Mesothelial cell of epicardium (in vitro differentiated cells): ENCODE measurements at places on chromosomes 16 and 17.

GRCh38 chr17:38733282-38733981 lies 3.3 kb downstream of the CISD3 start:
- H3K36me3 ChIP-seq, result peaks cover 9% of the 10 kb centered on the region
- no peak for DNase-seq
- no peak overlapping the region for H3K27ac ChIP-seq
- H3K4me3 ChIP-seq, result no peak overlapping the region
- peaks cover 13% of the 10 kb centered on the region for H3K4me1 ChIP-seq

DNA sequence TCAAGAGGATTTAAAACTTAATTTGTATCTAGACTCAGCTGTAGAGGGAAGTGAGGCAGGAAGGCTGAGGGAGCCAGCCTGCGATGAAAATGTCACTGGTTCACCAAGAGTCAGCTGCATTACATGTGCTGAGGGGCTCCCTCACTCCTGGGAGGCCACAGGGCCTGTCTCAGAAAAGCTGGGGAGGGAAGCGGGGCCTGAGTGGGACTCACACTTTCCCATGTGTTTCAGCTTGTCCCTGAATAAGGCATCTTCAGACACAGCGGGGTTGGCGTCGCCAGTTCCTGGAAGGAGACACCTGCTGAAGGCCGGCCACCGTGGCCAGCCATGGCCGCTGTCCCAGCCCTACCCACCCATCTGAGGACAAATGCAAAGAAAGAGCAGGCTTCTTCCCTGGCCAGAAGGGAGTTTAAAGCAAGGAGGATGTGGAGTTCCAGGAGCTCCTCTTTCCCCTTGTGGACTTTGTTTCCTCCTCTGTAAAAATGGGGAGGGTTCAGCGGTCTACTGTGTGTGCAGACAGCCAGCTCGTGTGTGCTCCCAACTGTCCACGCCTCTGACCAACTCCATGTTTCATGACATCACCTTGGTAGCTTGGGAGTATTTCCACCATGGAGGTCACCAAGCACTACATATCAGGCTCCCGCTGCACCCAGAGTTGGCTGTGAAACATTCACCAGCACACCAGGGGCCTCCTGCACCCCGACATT lies 19.2 kb upstream of the MRPS23 start:
- H3K4me3 ChIP-seq, result no peak overlapping the region
- peaks cover 46% of the 10 kb centered on the region for H3K4me1 ChIP-seq
- peak overlapping the region; percentile 5 for H3K27ac ChIP-seq
- DNase-seq, result no peak
- H3K36me3 ChIP-seq, result peaks cover 22% of the 10 kb centered on the region

DNA sequence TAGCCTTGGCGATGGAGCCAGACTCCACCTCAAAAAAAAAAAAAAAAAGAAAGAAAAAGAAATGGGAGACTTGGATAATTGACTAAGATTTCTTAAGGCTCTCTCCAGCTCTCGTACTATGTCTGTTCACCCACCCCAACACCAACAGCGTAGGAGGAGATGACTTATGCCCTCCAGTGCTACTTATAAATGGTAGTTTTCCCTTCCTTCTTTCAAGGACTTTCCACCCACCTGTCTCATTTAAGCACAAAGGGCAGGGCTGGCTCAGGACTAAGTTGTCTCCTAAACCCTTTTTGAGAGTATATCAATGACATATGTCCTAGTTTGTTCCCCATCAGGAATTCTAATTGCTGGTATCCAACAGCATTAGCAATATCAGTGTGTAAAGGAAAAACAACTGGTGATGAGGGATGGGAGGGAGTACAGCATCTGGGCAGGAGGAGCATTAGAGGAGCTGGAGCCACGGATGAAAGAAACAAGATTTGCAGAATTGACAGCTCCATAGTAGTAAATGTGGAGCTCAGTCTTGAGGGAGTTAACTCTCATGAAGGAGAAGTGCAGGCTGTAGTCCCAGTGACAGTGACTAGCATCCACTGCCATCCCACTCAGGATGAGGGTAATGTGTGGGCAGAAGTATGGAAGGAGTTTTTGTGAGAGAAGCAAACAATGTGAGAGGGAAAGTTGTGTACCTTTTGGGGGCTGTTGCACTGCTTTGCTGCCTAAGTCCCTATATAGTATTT lies 17.2 kb downstream of the UBE2Z start:
- no peak for DNase-seq
- no peaks in the 10 kb centered on the region for H3K27me3 ChIP-seq
- H3K27ac ChIP-seq, result no peak overlapping the region
- no peak overlapping the region for H3K4me3 ChIP-seq
- H3K4me1 ChIP-seq, result no peaks in the 10 kb centered on the region

DNA sequence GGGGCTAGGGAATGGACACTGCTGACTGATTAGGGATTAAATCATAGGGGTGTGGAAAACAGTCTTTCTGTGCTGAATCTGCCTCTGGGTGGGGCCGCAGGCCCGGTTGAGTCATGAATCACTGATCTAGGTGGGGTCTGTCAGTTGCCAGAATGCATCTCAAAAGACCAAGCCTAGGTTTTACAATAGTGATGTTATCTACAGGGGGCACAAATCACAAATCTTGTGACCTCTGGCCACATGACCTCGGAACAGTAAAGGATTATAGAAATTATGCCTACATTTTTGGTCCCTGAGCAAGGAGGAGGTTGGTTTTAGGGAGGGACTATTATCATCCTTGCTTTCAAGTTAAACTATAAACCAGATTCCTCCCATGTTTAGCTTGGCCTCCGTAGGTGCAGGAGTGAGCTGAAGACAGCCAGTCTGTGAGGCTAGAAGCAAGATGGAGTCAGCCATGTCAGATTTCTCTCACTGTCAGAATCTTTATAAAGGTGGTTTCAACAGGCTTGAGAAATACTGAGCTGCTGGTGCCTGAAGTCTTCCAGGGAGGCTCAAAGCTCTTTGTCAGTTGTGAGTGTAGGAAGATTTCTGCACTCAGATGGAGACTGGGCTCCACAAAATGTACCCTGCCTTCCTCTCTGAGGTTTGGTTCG lies 12.9 kb downstream of the GNGT2 start:
- H3K36me3 ChIP-seq, result no peaks in the 10 kb centered on the region
- H3K4me1 ChIP-seq, result peaks cover 5% of the 10 kb centered on the region
- H3K27me3 ChIP-seq, result peaks cover 10% of the 10 kb centered on the region
- H3K27ac ChIP-seq, result no peak overlapping the region

- DNase-seq, result peak; percentile 56
- H3K36me3 ChIP-seq, result peaks cover under 1% of the 10 kb centered on the region
- H3K27ac ChIP-seq, result peak overlapping the region; percentile 72
- H3K4me3 ChIP-seq, result peak overlapping the region; percentile 91
These were observed 589 bp downstream of the XYLT2 start for GRCh38 chr17:50346313-50347116.

GRCh38 chr17:28643983-28644786 lies 773 bp downstream of the BLTP2 start:
- peak overlapping the region; percentile 89 for H3K27ac ChIP-seq
- no peak for DNase-seq
- peaks cover 28% of the 10 kb centered on the region for H3K36me3 ChIP-seq
- no peaks in the 10 kb centered on the region for H3K27me3 ChIP-seq
- H3K4me3 ChIP-seq, result peak overlapping the region; percentile 83

DNA sequence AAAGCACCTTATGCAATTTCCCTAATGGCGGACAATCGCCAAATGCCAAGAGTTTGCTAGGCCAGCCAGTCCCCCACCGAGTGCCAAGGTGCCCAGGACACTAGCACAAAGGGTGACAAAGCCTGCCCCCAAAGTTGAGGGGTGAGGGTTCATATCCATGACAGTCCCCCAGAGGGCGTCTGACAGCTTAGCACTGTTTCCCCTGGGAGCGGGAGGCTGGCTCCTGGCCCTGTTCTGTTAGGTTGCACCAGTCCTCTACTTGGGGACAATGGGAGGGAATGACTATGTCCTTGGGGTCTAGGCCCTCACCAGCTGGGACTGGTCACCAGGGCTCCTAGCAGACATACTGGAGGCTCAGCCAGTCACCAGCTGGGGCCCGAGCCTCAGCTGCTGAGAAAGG lies 66.9 kb downstream of the MYO18A start:
- no peak for DNase-seq
- H3K36me3 ChIP-seq, result peaks cover 11% of the 10 kb centered on the region
- H3K4me3 ChIP-seq, result no peak overlapping the region
- no peak overlapping the region for H3K27ac ChIP-seq

DNA sequence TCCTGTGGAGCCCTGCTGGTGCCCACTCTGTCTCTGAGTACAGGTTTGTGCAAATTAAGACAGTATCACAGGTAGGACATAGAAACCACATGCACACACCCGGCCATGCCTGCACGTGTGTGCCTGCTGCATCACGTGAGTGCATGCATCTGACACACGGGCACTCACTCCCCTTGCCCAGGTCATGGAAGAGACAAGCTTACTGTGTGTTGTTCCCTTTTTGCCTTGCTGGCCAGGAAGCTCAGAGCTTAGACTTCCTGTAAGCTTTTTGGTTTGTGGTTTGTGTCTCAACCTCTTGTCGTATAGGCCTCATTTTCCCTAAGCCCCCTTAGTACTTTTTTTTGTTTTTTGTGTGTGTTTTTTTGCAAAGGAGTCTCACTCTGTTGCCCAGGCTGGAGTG lies 25.0 kb downstream of the ZNF469 start:
- H3K27ac ChIP-seq, result no peak overlapping the region
- peaks cover 7% of the 10 kb centered on the region for H3K4me1 ChIP-seq
- H3K36me3 ChIP-seq, result no peaks in the 10 kb centered on the region
- H3K4me3 ChIP-seq, result no peak overlapping the region
- DNase-seq, result no peak

- peaks cover 2% of the 10 kb centered on the region for H3K27me3 ChIP-seq
- no peak overlapping the region for H3K27ac ChIP-seq
- H3K36me3 ChIP-seq, result no peaks in the 10 kb centered on the region
- no peak for DNase-seq
- H3K4me1 ChIP-seq, result peaks cover 13% of the 10 kb centered on the region
These were observed 175.9 kb downstream of the SPECC1 start for GRCh38 chr17:20184977-20185619.

DNA sequence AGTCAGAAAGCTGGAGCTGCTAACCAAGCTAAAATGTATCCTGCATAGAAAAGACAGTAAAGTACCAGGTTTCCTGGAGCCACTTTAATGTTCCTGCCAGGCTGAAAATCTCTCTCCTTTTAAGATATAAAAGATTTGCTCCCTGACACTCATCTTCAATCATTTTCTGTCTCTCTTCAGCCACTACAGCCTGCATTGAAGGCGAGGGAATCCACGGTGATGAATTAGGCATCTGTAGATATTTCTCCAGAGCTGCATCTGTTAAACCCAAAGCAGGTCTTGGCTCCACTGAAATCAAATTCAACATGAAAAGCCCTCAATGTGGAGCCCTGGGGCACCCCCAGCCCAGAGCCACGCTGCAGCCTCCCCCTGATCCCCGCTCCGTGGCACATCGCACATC lies 94.7 kb upstream of the CRHR1 start:
- no peaks in the 10 kb centered on the region for H3K36me3 ChIP-seq
- no peak overlapping the region for H3K27ac ChIP-seq
- H3K27me3 ChIP-seq, result peaks cover 53% of the 10 kb centered on the region

DNA sequence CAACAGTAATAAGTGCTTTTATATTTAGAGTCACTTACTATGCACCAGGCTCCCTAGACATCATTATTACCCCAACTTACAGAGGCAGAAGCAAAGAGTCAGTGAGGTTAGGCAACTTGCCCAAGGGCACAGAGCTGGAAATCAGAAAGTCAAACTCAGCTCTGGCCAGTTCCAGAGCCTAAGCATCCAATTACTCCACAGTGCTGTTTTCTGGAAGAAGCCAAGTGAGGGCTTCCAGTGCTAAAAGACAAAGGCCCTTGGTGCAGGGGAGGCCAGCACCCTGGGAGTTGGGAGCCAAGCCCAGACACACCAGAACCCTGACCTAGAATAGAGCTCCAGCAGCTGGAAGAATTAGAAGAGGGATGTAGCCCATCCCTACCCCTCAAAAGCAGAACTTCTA lies 40.2 kb downstream of the C17orf67 start:
- peaks cover 3% of the 10 kb centered on the region for H3K36me3 ChIP-seq
- peaks cover 11% of the 10 kb centered on the region for H3K4me1 ChIP-seq
- peaks cover 11% of the 10 kb centered on the region for H3K27me3 ChIP-seq
- no peak overlapping the region for H3K4me3 ChIP-seq

DNA sequence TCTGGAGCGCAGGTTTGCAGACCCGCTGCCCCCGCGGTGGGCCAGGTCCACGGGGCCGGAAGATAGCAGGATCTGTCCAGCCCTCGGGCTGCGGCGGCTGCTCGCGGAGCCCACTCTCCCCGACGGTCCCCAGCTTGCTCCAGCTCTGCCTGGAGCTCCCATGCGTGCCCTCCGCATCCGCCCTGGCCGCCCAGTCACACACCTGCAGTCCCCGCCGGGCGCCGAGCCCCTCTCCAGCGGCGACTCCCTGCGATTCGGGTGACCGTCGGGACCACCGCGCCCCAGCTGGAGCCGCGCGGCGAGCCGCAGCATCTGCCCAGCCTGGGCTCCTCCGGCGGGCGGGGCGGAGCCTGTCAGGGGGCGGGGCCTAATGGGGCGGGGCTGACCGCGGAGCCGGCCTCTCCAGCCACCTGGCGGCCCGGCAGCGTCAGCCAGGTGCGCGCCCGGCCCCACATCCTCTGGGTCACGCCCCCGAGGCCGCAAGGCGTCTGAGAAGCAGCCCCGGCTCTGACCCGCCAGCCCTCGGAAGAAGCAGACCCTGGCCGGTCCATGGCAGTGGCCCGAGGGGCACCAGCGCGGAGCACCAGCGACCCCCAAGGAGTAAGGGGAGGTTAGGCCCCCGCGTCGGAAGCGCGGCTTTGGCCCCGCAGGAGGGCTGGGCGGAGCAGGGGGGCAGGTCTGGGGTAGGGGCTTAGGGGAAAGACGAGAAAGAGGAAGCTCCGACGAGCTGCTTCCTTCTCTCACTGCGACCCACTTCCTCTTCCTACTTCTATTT lies at the start of gene PIK3R5:
Gene PIK3R5, minus strand, starts transcription at position 314 of the 775 bp plus-strand sequence. CDS start 54,213 bp downstream, outside the sequence.
- no peak for DNase-seq
- H3K4me1 ChIP-seq, result no peaks in the 10 kb centered on the region

GRCh38 chr17:73782231-73782630 lies 138.0 kb upstream of the SDK2 start:
- no peaks in the 10 kb centered on the region for H3K36me3 ChIP-seq
- H3K27me3 ChIP-seq, result peaks cover 53% of the 10 kb centered on the region
- H3K4me1 ChIP-seq, result peaks cover 12% of the 10 kb centered on the region
- no peak overlapping the region for H3K4me3 ChIP-seq
- no peak overlapping the region for H3K27ac ChIP-seq

DNA sequence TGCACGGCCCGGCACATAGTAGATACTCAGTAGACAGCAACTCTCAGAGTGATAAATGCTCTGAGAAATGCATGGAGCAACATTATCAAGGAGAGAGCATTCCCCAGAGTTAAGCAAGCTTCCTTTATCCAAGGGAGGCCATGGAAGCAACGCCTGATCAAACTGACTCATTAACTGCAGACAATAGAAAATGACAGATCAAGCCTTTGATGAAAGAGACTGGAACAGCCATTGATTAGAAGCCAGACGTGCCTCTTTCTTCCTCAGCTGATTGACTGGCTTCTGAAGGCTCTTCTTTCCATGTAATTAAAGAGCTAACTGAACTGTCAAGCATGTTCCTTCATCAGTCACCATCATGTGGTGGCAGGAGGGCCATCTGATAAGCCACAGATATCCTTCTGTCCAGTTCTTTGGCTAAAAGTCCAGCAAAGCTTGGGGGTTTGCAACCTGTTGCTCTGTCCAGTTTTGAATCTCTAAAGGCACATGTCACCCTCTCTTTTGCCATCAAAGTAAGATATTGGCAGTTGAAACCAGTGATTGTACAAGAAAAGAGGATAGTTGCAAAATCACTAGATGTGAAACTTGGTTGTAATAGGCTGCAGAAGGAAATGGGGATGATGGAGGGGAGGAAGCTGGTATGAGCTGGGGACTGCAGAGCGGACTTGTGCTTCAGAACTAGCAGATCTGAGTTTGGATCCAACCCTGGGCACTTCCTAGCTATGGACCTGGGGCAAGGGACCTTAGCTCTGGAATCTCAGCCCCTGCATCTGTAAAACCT lies 188.0 kb downstream of the HAPSTR1 start:
- no peak overlapping the region for H3K4me3 ChIP-seq
- no peaks in the 10 kb centered on the region for H3K4me1 ChIP-seq
- no peaks in the 10 kb centered on the region for H3K36me3 ChIP-seq
- H3K27me3 ChIP-seq, result peaks cover 38% of the 10 kb centered on the region
